IMR-90 (cell line): ENCODE measurements at places on chromosomes 5 and 9. TPM values are rescaled to one million over a fixed set of nuclear protein-coding genes. Genes with fewer than 3 reads are reported as not detected.

DNA sequence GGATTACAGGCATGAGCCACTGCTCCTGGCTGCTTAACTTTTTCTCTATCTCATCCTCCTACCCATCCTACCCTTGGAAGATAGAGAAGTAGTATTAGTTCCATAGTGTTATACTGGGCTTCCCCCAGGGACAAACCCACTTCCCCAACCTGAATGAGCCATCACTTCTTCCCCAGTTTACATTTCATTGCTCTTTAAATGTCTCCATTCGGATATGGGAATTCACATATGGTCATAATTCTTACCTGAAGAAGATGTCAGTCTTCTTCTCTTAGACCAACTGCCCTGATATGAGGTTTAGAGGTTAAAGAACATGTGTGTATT lies 1.9 kb downstream of the CD274 start:
- no peak for DNase-seq

GRCh38 chr9:108620767-108621166 lies 235.0 kb downstream of the ACTL7B start:
- no peak for DNase-seq

- DNase-seq = peak; percentile 70
Measured at GRCh38 chr5:179806250-179807048, at the start of gene MGAT4B. Gene MGAT4B, minus strand, starts transcription at chr5:179806866. Its CDS starts 283 bp downstream, at chr5:179806583.

DNA sequence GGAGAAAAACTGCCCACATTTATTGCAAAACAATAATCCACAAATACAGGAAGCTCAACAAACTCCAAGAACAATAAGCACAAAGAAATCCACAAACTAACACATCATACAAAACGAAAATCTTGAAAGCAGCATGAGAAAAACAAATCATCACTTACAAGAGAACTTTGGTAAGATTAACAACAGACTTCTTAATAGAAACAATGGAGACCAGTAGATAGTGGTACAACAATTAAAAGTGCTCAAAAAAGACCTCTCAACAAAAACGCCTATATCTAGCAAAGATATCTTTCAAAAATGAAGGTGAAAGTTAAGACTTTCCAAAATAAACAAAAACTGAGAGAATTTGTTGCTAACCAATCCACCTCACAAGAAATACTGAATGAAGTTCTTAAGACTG lies 38.4 kb downstream of the CDKL3 start:
- no peak for DNase-seq

GRCh38 chr9:128903079-128903461 lies 17.7 kb upstream of the PHYHD1 start:
- DNase-seq = no peak

DNA sequence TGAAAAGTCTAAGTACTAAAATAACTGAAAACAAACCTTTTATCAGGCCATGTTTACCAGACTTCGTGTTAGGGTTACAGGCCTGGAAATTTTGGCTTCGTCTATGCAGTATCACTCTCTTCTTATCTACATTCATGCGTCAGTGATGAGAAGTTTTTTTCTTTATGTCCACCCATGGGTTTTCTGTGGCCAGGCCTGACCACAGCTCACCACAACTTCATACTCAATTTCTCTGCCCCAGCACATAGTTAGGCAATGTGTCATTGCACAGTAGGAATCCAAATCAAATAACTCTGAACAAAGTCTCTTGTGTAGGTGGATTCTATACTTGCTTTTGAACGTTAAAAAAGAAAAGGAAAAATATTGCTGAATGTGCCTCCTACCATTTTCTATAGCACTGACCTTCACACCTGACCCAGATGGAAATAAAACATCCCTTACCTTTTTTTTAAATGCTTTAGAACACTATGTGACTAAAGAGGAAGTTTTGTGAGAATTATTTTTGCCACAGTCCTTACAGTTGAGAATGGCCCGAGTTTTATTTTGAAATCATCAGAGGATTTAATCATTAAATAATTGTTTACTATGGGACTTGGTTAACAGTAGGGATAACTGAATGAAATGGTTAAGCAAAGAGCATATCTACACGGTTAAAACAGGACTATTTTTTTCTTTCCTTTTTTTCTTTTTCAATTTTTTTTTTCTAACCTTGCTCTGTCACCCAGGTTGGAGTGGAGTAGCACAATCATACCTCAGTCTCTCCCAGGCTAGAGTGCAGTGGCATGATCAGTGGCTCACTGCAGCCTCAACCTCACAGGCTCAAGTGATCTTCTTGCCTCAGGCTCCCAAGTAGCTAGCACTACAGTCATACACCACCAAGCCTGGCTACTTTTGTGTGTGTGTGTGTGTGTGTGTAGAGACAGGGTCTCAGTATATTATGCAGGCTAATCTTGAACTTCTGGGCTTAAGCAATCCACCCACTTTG lies 1247.0 kb upstream of the ACO1 start:
- DNase-seq = peak; percentile 76

IFNA21 gene
- not detected in 2 replicates for total RNA-seq

GRCh38 chr5:84327591-84327990 lies 57.1 kb downstream of the EDIL3 start:
- no peak for DNase-seq

MAP1B gene
- total RNA-seq = 183 and 212 TPM in 2 replicates

HTR1A gene
- not detected in 2 replicates for total RNA-seq

- no peak for DNase-seq
Measured at GRCh38 chr9:21653589-21653988, 148.8 kb upstream of the MTAP start.

GRCh38 chr5:40734986-40735385 lies 20.8 kb downstream of the TTC33 start:
- peak; percentile 74 for DNase-seq

SH2D3C gene
- under 0.01 and 0.28 TPM in 2 replicates for total RNA-seq

- DNase-seq = no peak
Measured at GRCh38 chr9:7710686-7711085, 88.9 kb downstream of the DMAC1 start.

GRCh38 chr9:135705376-135705775 lies 3.4 kb downstream of the KCNT1 start:
- DNase-seq = no peak

YTHDC2 gene
- total RNA-seq = 13.4 and 22.5 TPM in 2 replicates

- DNase-seq = no peak
Measured at GRCh38 chr5:145980259-145980658, 43.9 kb downstream of the SH3RF2 start.

GRCh38 chr5:81359108-81359507 lies 34.8 kb downstream of the ACOT12 start:
- no peak for DNase-seq
